Panc1 (cell line): ENCODE measurements at places on chromosomes 1 and 21. TPM values are rescaled to one million over a fixed set of nuclear protein-coding genes. Genes with fewer than 3 reads are reported as not detected.

The UBL4B gene
- not detected for total RNA-seq

The ZNF683 gene
- total RNA-seq: not detected

The GPR25 gene
- not detected for total RNA-seq

The OLFML3 gene
- total RNA-seq: 0.15 TPM

The NOTCH2NLA gene
- 30.0 TPM for total RNA-seq

The TACSTD2 gene
- total RNA-seq: 0.28 TPM

The C1orf87 gene
- total RNA-seq: not detected

The C1orf94 gene
- not detected for total RNA-seq
